CD4-positive, alpha-beta T cell treated with Interleukin-21 for 1 hour (primary cell): ENCODE measurements at places on chromosomes 5 and 9.

GRCh38 chr5:172113036-172113435 lies 75.0 kb downstream of the STK10 start:
- DNase-seq, result peak; percentile 84

- no peak for DNase-seq
These were observed 23.7 kb downstream of the ENHO start for GRCh38 chr9:34499076-34499475.

- DNase-seq, result no peak
These were observed 13.9 kb upstream of the ADGRD2 start for GRCh38 chr9:124436320-124436719.

- peak; percentile 72 for DNase-seq
These were observed 39.1 kb downstream of the FGD3 start for GRCh38 chr9:92986176-92987119.

GRCh38 chr5:94010814-94011213 lies 269.4 kb upstream of the POU5F2 start:
- no peak for DNase-seq

DNA sequence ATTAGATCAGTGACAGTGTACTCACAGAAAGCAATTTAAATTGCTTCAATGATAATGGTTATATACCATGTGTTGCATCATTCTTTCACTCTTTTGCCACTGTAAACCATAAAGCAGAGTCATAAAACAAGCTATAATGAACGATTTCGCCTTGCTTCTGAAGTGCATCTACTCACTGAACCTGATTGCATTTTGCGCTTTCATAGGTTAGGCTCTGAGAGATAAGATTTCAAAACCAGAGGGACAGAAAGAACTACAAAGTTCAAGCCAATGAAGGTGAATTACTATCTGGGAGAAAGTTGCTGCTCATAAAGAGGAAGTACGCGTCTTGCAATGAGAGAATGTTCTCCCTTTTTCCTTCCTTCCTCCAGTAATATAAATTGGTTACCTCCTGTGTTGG lies 412.7 kb downstream of the CETN3 start:
- no peak for DNase-seq

GRCh38 chr5:40572937-40573336 lies 106.8 kb upstream of the PTGER4 start:
- DNase-seq, result no peak

DNA sequence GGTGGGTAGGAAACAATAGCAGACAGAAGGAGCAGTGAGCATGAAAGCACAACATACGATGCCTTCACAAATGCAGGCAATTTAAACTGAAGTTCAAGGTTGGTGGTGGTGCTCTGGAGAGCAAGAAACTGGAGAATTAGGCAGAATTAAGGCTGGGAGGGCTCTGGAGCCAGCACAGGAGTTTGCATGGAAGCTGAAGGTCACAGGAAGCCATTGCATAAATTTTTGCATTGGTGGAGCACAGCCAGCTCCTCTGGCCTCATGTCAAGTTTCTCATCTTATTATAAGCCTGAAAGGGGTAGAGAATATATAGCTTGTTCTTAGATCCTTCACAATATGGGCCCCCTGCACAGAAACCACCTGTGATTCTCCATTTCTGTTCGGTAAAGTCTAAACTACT lies 207.4 kb downstream of the PAPPA start:
- no peak for DNase-seq

DNA sequence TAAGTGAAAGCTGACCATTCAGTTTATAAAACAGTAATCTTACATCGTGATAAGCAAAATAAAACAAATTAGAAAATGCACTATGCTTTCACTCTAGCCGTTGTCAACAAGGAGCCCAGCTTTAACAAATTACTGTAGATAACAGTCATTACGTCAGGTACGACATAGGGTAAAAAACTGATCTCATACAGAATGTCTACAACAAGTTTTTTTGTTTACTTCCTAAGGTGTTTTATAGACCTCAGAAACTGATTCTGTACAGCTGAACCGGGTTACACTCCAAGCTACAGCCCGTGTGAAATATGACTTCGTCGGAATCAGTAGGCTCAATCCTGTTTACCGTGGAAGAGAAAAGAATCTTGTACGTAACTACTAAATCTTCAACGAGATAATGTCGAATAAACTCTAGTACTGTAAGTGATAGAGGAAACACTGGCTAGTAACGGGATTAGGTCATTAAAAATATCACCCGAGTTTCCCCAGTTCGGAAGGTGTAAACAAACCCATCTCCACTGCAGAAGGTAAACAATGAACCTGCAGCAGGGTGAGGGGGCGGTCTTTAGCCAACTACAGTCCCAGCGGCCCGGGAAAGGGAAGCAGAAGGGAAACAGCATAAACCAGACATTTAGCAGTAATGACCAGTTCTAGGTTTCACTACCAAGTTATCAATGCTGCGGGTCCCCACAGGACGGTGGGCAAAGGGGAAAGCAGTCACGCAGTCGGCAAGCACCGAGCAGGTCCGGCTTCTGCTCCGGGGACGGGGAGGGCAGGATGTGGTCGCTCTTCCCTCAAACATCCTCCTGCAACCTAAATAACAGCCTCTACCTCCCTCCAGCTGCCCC lies 1.1 kb downstream of the RICTOR start:
- peak; percentile 72 for DNase-seq

GRCh38 chr5:137374110-137374714 lies 124.9 kb downstream of the SPOCK1 start:
- no peak for DNase-seq

DNA sequence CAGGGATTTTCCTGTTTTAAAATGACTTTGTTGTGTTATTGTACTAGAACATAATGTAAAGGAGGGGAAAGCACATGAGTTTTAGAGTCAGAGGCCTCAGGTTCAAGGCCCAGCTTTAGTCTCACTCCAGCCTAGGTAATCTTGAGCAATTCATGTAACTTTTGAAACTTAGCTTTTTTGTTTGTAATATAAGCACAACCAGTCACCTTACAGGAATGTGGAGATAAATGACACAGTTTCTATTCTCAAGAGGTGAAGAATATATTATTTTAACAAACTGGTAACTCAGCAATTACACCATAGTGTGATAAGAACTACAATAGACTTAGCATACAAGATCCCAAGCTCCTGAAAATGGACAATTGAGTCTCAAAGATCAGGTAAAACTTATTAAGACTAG lies 51.2 kb downstream of the ADAMTS19 start:
- DNase-seq, result no peak

DNA sequence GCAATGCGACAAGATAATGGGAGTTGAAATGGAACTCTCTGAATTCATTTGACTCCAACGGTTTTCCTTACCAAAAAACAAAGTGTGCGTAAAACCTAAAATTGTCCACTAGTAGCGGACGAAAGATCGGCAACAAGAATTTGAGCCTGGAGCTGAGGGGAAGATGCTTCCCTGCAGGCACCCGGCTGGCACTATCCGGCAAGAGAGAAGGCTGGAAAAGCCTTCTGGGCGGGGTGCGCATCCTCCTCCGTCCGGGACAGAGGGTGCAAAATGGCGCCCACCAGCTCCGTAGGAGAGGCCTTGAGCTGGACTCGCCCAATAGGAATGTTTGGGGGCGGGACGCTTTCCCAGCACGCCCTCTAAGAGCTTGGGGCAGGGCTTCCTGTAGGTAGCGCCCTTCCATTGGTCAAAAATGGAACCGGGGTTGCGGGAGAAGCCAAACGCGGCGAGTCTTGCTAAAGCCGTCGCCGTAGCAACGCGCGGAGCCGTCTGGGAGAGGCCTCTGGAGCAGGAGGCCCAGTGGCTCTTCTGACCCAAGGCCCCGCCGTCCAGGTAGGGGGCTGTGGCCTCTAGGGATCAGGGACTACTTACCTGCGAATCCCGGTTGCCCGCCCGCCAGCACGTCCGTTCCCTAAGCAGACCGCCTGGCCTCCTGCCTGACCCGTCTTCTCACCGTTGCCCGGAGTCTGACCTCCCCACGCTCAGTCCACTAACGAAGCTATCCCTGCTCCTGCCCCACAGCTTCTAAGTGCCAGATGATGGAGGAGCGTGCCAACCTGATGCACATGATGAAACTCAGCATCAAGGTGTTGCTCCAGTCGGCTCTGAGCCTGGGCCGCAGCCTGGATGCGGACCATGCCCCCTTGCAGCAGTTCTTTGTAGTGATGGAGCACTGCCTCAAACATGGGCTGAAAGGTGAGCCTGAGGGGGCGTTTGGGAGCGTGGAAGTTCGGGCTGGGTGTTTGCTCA lies 9.2 kb downstream of the RUFY1 start:
- peak; percentile 94 for DNase-seq

GRCh38 chr5:143239882-143240518 lies 163.5 kb downstream of the NR3C1 start:
- DNase-seq, result no peak

DNA sequence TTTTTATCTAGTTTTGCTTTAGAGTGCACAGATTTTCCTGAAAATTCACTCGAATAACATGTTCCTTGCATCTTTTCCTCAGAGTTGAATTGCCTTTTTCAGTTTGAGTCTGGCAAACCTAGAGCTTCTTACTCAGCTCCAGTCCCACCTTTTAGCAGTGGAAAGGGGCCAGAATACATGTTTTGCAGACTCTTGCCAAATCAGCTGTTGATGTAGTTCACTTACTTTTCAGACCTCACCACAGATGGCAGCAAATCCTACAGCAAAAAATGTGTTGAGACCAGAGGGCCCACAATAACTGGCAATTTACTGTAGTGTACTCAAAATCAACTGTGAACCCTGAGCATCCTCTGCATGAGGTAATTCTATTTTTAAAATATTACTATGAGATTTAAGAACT lies 545.2 kb upstream of the ACO1 start:
- DNase-seq, result no peak

DNA sequence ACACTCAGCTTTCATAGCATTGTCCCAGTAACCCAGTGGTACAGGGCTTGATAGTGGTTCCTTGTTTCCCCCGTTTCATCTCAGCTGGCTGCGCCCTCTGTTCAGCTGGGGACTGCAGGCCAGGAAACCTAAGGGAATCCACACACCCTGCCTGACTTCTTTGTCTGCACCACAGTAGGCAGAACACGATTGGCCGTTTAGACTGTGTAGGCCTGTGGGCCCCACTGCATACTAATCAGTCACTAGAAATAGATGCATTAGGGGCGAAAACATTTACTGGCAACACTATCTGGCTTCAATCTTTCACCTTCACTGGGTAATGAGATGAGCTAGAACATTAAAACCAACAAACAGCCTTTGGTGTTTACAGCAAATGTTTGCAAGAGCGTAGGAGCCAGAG lies 512.7 kb upstream of the BRINP1 start:
- no peak for DNase-seq

DNA sequence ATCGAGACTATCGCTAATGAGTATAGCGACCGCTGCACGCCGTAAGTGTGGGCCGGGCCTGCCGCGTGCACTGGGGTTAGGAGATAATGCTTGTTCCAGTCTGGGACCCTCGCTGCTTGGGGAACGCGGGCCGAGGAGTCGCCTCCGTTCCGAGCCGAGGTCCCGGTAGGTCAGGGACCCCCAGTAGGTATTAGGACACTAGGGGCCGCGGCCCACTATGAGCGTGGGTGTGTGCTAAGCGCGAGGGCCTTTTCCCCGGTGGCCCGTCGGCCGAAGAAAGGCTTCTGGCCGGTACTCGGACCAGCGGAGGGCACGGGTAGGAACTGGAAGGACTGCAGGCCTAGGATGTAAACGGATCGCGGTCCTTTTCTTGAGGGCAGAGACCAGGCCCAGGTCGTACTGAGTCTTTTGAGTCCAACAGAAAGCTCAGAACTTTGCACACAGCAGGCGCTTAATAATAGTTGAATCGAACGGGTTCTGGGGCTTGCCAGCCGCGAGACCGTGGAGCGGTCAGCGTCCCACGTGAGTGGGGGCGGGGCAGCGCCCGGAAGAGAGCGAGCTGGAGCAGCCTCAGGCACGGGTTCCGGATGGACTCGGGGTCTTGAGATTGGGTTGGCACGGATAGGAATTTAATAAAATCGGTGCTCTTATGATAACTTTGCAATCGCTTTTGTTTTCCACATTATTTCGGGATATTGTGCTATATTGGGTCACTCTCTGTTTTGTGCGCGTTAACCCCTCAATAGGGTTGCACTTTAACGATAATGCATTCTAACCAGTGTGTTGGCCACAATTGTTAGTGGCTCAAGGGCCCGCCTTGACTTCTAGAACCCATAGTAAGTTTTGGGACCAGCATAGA lies 733 bp downstream of the HSPA4 start:
- DNase-seq, result peak; percentile 57

- no peak for DNase-seq
These were observed 382.9 kb downstream of the CCDC171 start for GRCh38 chr9:15935661-15936305.

GRCh38 chr5:82164977-82165713 lies 113.0 kb downstream of the RPS23 start:
- no peak for DNase-seq

- no peak for DNase-seq
These were observed 15.8 kb upstream of the SPOUT1 start for GRCh38 chr9:128845186-128845931.

- DNase-seq, result no peak
These were observed 3.1 kb upstream of the DIRAS2 start for GRCh38 chr9:90645721-90646120.
